ENCODE measurements at places on chromosomes 4 and X.

DNA sequence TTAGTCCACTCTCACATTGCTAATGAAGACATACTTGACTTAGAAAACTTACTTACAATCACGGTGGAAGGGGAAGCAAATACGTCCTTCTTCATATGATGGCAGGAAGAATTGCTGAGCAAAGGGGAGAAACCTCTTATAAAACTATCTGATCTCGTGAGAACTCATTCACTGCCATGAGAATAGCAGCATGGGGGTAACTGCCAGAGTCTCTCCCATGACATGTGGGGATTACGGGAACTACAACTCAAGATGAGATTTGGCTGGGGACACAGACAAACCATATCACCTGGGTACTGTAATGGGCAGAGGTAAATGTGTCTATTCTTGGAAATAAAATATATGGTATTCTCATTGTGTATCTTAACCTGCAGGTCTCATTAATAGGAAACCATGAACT, 711.6 kb upstream of the GRID2 start:
- DNase-seq, result no peak

- DNase-seq, result no peak
These were observed 100.9 kb downstream of the FAM53A start for GRCh38 chr4:1583051-1583785.

GRCh38 chr4:60923075-60923474, 277.1 kb upstream of the ADGRL3 start:
- DNase-seq, result no peak

GRCh38 chrX:72382202-72382595, 76.5 kb upstream of the CITED1 start:
- peak; percentile 83 for DNase-seq

GRCh38 chr4:181646864-181647263, 596.3 kb upstream of the TENM3 start:
- DNase-seq, result no peak

GRCh38 chrX:459611-460010, 72.9 kb upstream of the PPP2R3B start:
- DNase-seq, result no peak

DNA sequence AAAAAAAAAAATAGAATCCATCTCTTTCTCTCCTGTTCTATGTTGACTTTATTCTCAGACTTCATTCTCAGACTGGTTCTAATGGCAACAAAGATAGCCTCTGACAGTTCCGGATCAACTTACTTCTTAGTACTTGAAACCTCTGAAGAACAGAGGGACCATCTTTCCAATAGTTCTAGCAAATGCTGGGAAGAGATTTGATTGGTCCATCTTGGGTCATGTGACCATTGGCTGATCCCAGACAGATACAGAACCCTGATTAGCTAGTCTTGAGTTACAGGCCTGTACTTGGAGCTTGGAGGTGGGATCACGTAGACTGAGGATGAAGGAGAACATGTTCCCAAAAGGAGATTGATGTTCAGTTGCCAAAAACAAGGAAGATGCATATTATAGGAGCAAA, 66.9 kb upstream of the STIM2 start:
- DNase-seq, result peak; percentile 13

DNA sequence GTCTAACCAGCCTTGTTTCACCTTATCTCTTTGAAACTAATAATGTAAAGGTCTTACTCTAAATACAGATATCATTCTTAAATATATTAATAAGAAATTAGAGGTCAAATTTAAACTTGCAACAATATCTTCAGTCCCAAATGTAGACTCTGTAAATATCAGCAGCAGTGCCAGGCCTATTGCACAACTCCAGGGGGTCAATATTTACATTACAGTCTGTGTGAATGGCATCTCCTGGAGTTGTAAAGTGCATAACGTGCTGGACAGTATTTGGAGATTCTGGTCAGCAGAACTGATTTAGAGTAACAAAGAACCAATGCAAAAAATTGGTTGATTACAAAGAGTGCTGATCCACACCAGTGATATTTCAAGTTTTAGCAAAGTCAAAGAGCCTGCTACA, 1225.9 kb downstream of the PCDH19 start:
- no peak for DNase-seq

- no peak for DNase-seq
These were observed 128.5 kb downstream of the LRBA start for GRCh38 chr4:150886597-150886996.

GRCh38 chr4:186581421-186581820, 26.1 kb upstream of the MTNR1A start:
- DNase-seq, result no peak

DNA sequence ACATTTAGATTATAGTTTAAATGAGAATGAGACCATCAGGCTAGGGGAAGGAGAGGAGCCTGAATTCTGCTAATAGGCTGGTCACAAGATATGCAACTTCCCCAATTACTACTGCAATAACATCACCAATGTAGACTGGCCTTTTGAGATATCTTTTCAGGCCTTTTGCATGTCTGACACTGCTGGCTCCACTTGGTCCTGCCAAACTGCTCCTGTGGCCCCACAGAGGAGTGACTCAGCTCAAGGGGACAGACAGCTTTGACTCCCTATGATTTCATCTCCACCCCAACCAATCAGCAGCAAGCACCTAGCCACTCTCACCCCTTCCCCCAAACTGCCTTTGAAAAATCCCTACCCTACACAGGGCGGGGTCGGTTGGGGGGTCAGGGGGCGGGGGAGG, 22.8 kb downstream of the GPRIN3 start:
- peak; percentile 94 for DNase-seq

- no peak for DNase-seq
These were observed 71.1 kb downstream of the MID1 start for GRCh38 chrX:10549280-10549679.

DNA sequence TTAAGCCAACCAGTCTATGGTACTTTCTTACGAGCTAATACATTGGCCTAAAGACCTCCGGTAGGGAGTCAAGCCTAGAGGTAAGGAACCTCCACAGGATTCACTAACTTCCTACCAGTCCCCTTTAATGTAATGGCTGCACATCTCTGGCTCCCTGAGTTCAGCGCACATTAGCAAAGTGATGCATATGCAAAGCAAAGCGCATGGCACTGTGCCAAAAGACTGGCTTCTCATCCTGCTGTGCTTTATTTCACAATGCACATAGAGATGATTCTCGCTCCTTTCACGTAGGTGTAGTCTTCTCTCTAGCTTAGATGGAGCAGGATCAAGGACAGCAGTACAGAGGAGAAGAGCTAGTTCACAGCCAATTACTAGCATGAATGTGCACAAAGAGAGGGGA, 14.6 kb upstream of the CLTRN start:
- no peak for DNase-seq

DNA sequence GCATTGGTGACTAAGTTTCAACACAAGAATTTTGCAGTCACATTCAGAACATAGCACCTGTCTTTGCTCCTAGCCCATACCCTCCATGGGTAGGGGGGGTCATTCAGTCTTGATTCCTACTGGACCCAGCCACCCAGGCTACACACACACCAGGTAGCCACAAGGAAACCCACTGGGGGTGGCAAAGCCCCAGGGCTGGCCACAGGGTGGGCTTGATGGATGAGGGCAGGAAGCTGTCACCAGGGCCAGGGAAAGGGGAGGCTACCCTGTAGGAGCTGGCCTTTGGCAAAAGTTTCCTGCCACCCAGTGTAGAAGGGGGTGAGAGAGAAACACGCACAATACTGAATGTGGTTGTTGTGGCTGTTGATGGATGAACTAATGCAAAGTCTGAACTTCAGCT, 74.5 kb upstream of the NKX1-1 start:
- DNase-seq, result no peak

DNA sequence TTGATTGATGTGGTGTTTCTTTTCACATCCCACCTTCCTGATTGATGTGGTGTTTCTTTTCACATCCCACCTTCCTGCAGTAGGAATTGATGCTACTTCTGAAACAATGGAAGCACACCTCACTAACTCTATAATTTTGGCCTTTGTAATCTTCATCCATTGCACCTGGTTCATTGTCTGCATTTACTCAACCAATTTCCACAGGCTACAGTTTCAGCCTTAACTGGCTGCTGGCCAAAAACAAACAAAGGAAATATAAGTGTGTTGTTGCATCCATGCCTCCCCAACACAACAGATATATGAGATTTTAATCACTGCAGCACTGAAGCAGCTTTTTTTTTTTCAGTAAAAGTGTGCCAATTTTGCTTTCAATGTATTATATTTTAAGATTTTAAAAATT, 867.6 kb upstream of the PCDH7 start:
- no peak for DNase-seq

GRCh38 chr4:1766106-1767060, 26.7 kb upstream of the FGFR3 start:
- no peak for DNase-seq

DNA sequence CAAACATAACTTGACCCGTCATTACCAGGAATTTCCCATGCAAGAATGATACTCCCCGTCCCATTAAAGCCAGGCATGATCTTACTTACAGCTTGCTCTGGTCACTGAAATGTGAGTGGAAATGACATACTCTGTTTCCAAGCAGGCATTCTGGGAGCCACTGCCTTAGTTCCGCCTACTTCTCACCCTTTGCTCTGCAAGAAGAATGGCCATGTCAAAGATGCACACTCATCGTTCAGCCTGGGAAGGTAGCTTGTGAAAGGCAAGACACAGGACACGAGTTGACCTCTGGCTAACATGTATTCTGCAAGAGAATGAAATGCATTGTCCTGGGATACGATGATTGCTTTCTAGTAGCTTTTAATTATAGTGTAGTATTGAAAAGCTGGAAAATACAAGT, 1144.4 kb downstream of the NLGN4X start:
- no peak for DNase-seq

- no peak for DNase-seq
These were observed 13.3 kb upstream of the FGFR3 start for GRCh38 chr4:1779588-1780382.

GRCh38 chr4:4986841-4987240, 32.4 kb downstream of the CYTL1 start:
- DNase-seq, result no peak

- no peak for DNase-seq
These were observed 14.4 kb upstream of the CDS1 start for GRCh38 chr4:84568496-84568895.

GRCh38 chrX:13699183-13699826, 10.4 kb downstream of the RAB9A start:
- DNase-seq, result peak; percentile 49

- DNase-seq, result no peak
These were observed 50.7 kb downstream of the MRPL1 start for GRCh38 chr4:77913348-77913747.

DNA sequence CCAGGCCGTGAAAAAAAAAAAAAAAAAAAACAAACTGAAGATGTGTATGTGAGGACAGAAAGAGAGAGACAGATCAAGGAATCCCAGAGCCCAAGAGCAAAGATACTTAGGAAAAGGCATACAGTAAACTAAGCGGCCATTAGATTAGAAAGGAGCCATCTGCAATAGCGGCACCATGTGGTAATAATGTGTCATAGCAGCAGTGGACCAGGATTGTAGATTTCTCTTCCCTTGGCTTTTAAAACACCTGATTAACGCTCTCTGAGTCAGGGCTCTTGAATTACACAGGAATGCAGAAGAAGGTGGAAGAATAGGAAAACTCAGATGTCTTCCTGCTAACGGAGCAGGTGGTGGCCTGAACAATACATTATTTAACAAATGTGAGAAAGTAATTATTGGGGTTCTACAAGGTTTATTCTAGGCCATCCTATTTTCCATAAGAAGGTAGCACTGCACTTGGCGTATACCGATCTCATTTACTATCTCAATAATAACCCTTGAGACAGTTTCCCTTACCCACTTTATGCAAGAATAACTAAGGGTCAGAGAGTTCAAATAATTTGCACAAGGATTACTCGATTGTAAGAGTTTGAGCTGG, 182.7 kb downstream of the KCNIP4 start:
- DNase-seq, result peak; percentile 63

GRCh38 chr4:187268940-187269339, 545.3 kb upstream of the FAT1 start:
- DNase-seq, result peak; percentile 50

- DNase-seq, result no peak
These were observed 368.0 kb upstream of the AGA start for GRCh38 chr4:177810220-177810619.

DNA sequence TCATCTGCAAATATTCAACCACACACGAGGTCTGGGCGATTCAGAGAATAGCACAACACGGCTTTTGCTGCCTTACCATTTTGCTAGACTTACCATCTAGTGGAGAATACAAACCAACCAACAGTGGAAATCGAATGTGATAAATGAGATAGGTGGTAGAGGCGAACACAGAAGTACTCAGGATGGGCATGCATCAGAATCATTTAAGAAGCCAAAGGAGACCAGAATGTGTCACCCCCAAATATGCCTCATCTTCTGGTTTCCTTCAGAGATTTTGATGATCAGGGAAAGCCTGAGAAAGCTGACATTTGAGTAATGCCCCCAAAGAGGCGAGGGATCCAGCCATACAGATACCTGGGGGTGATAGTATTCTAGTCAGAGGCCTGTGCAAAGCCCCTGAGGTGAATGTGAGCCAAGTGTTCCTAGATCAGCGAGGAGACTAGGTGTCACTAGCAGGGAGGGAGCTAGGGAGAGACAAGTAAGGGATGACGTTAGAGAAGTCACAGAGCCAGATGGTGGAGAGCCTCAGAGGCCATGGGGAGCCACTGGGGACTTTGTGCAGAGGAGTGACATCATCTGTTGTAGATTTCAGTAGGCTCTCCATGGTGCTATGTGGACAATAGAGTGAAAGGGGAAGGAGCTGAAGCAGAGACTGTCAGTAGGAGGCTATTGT, 1.7 kb downstream of the MTMR1 start:
- peak; percentile 14 for DNase-seq

- DNase-seq, result no peak
These were observed 6.9 kb downstream of the SH3TC1 start for GRCh38 chr4:8205749-8206611.

- DNase-seq, result no peak
These were observed 125.1 kb downstream of the FGF16 start for GRCh38 chrX:77572322-77572721.

DNA sequence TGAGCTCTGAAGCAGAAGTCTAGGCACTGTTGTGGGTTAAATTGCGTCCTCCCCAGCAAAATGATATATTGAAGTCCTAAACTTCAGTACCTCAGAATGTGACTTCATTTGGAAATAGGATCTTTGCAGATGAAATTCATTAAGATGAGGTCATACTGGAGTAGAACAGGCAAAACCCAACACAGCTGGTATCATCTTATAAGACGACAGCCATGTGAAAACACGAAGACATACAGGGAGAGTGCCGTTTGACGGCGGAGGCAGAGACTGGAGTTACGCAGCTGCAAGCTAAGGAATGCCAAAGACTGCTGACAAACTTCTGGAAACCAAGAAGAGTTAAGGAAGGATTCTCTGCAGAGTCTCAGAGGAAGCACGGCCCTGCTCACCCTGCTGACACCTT, 241.5 kb downstream of the MAML3 start:
- no peak for DNase-seq

Measured in OCI-M1 (cell line).